Left lung (tissue), 14 donors: ENCODE measurements at places on chromosomes 1 and 21. TPM values are rescaled to one million over a fixed set of nuclear protein-coding genes. Genes with fewer than 3 reads are reported as not detected.

MSH4 gene
- polyA plus RNA-seq, result 0.37 TPM

LCE1D gene
- polyA plus RNA-seq, result not detected

ITGB2 gene
- 11.6 TPM for polyA plus RNA-seq

COL11A1 gene
- polyA plus RNA-seq, result 56.9 TPM

FCRLB gene
- polyA plus RNA-seq, result 0.25 TPM

FAM43B gene
- 0.85 TPM for polyA plus RNA-seq

ATAD3C gene
- polyA plus RNA-seq, result 4.5 TPM

PRR9 gene
- polyA plus RNA-seq, result not detected

LMOD1 gene
- 4.4 TPM for polyA plus RNA-seq

IFNLR1 gene
- 4.1 TPM for polyA plus RNA-seq

SLC35D1 gene
- polyA plus RNA-seq, result 10.2 TPM

RGL1 gene
- polyA plus RNA-seq, result 42.0 TPM
